Karpas-422 (cell line): ENCODE measurements at places on chromosomes 3 and 15. TPM values are rescaled to one million over a fixed set of nuclear protein-coding genes. Genes with fewer than 3 reads are reported as not detected.

Gene FAM43A
- total RNA-seq: 80.7 and 147 TPM in 2 replicates

Gene LMOD3
- not detected in 2 replicates for total RNA-seq

Gene SHC4
- total RNA-seq: 0.22 TPM in 1 of 2 replicates, not detected in the other

Gene SEMA3F
- not detected in 2 replicates for total RNA-seq

GRCh38 chr3:182902236-182902635 is 78.1 kb downstream of the DCUN1D1 start:
- DNase-seq: no peak
